Mesendoderm (in vitro differentiated cells): ENCODE measurements at places on chromosomes 4 and X.
A peak's percentile ranks its signal among the peaks of the same experiment; 100 is the strongest.

- DNase-seq, result no peak
Observed at GRCh38 chr4:20017777-20018115, 234.0 kb upstream of the SLIT2 start.

DNA sequence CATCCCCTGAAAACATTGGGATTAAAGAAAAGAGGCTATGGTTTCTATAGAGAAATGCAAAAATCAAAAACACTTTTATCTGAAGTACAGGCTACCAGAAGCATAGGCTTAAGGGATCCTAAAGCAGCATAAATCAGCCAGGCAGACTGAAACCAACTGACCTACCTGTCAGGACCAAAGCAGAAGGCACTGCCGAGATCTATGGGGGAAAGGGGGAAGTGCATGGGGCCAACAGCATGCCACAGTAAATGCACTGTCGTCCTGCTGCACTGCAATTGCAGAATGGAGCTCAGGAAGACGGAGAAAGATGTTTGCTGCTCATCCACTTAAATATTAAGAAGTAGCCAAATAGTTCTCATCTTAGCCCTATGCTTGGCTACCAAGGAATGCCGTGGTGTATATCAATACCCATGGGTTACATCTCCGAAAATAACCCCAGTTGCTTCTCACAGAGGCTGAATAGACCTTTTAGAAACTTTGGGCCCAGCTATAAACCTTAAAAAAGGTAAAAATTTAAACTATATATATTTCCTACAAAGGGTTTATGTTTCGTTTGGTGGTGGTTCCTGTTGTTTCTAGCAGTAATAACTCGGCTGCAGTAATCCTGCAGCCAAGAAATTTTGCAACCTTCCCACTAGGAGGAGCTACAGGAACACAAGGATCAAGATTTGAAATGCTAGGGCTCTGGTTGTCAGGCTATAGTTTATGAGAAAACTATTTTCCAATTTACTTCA is 312.2 kb upstream of the DIAPH2 start:
- DNase-seq, result peak; percentile 54

DNA sequence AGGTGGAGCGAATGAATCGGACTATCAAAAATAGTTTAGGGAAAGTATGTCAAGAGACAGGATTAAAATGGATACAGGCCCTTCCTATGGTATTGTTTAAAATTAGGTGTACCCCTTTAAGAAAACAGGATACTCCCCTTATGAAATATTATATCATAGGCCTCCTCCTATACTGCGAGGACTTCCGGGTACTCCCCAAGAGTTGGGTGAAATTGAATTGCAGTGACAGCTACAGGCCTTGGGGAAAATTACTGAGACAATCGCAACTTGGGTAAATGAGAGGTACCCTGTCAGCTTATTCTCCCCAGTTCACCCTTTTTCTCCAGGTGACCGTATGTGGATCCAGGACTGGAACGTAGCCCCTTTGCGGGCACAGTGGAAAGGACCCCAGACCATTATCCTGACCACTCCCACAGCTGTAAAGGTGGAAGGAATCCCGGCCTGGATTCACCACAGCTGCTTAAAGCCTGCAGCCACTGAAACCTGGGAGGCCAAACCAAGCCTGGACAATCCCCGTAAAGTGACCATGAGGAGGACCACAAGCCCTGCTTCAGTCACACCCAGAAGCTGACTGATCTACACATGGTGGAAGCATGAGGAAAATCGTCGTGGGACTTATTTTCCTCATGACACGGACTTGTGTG is 1138.1 kb downstream of the ARAP2 start:
- no peak for DNase-seq

DNA sequence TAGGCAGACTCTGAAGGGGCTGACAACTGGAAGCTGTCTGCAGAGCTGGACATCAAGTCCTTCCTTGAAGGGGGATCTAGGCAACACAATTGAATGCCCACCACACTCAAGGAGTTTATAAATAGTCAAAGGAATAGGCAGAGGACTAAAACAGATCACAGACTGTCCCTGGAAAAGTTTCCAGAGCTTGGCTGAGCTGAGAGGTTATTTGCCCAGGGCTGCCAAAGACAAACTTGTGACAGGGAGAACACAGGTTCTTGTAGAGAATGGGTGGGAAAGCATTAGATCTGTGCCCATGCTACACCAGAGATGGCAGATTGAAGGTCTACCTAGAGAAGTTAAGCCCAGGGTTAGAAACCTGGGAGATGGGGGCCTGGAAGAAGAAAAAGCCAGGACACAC is 344.6 kb downstream of the MID1IP1 start:
- DNase-seq, result no peak

DNA sequence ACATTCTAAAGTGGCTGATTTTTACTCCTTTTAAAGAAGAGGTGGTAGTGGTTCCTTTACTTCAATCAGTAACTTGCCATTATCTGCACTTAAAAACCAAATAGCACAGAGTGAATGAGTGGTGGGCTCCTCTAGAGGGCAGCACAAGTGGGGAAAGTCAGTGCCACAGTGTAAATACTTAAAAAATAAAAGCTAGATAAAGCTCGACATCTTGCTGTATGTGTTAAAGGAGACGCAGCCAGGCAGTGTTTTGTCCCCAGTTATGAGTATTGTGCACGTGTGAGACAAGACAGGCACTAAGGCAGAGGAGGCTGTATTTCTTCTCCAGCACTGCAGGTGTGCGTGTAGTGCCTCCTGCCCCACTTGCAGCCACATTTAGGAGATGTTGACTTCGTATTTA is 24.6 kb downstream of the NAP1L5 start:
- DNase-seq, result peak; percentile 60

- DNase-seq, result no peak
Observed at GRCh38 chr4:124596816-124597215, 115.7 kb downstream of the ANKRD50 start.

DNA sequence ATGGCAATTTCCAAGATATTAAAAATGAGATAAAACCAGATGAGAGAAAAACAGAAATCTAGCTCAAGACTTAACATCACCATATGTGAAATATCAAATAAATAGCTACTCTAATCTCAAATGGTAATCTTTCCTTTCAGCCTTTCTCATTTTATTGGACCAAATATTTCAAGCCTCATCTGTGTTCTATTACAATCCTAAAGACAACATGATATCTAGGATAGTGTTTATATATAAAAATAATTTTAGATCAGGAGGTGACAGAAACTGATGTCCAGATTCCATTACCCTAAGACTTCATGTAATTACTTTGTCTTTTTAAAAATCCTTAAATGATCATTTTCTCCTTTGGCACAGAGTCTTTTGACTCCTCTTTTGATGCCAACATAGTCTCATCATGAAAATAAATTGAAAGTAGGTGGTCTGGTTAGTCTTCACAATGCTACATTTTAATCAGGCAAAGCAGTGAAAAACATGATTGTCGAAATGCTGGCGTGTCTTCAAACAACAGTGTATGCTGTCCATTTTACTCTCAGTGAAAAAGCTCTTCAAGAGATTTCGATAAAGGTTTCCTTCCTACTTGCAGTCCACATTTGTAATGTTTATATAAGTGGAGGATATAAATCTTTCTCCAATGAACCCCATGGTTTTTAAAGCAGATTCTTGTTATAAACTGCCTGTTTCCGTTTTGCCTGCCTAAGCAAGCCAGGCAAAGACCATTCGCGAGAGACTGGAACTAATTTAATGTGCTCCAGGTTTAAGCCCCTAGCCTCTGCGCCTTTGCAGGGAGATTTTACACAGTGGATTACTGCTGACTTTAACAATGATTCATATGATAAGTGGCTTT is 169.8 kb downstream of the SCFD2 start:
- DNase-seq, result no peak

GRCh38 chr4:115609631-115610030 is 496.2 kb upstream of the NDST4 start:
- DNase-seq, result no peak

GRCh38 chr4:81960961-81961360 is 412.8 kb downstream of the HNRNPD start:
- DNase-seq, result peak; percentile 54

GRCh38 chrX:124435616-124436015 is 89.3 kb downstream of the SH2D1A start:
- no peak for DNase-seq
